ENCODE measurements at places on chromosomes 6 and 20. TPM values are rescaled to one million over a fixed set of nuclear protein-coding genes. Genes with fewer than 3 reads are reported as not detected.

- no peak for DNase-seq
These were observed 12.2 kb downstream of the BEND3 start for GRCh38 chr6:107103082-107103481.

DNA sequence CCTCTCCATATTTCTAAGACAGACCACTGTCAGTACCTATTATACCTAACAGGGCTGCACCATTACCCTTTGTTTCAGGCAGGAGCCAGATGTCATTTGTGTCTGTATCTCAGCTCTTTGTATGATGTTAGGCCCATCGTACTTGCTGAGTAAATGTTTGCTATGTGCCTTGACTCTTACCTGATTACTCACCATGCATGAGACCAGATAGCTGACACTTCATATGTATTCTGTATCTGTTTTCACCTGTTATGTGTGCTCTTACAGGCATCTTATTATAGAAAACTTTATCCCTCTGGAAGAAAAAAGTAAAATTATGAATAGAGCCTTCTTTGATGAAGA, 31.7 kb upstream of the ASXL1 start:
- DNase-seq, result no peak

DNA sequence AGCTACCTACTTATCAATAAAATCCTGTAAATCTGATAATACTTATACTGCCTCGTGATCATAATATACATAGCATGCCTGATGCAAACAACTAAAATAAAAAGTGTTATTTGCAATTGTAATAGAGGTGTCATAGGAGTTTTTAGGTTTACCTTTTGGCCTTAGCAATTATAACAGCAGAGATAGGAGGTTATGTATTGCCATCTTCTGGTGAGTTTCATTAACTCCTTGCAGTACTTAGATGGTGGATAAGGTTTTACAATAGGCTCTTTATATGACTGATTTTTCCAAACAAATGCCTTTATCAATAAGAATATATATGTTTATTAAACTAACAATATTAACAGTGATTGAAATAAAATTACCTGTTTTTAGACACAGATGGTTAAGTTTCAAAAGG, 27.8 kb upstream of the MYCT1 start:
- no peak for DNase-seq

GRCh38 chr6:18681832-18682503, 294.8 kb downstream of the RNF144B start:
- DNase-seq, result no peak

GRCh38 chr6:167755461-167755860, 71.2 kb upstream of the AFDN start:
- no peak for DNase-seq

DNA sequence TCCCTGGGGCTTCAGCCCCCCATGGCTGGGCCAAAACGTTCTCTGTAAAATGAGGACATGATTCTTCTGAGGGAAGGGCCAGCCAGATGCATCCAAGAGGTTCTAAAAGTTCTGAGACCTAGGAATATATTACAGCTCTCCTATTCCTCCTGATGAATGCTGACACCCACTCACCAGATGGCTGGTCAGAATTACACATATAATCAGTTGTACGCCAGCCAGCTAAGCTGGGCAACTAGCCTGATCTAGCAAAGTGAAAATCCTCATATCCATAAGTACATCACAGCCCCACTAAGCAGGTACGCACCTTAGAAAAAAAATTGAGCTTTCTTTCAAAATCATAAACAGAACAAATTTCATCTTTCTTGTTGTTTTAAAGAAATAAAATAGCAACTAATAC, 34.8 kb downstream of the C6orf118 start:
- DNase-seq, result no peak

DNA sequence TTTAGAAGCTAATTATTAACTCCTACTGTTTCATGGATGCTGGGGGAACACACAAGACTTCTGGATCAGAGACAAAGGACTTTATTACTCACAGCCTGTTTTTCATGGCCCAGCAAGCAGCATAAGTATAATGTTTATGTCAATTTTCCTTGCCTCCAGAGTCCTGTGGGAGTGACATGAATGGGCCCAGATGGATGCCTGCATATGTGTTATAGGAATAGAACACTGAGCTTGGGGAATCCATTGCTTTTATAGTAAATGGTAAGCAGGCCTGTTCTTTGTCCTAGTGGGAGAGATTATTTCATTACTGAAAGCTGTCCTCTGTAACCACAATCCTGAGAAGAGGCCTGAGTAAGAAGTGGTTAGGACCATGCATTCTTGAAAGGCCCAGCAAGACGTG, 25.6 kb downstream of the BLTP3A start:
- DNase-seq, result no peak

DNA sequence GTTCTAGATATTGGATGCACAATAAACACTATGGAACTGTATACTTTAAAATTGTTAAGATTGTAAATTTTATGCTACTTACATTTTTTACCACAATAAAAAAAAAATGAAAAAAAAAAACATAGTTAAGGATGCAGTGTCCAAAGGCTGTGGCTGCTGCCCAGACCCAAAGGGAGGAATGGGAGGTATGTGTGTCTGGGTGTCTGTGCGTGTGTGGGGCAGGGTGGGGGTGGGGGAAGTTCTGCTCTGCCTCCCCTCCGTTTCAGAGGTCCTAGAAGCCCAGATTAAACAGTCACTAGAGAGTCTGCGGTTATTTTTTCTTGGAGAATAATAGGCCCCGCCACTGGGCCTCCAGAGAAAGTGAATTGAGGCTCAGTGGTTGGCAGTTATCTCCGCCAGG, 136.4 kb upstream of the ARMC2 start:
- no peak for DNase-seq

- DNase-seq, result no peak
These were observed 968 bp downstream of the PHF3 start for GRCh38 chr6:63636518-63637021.

DNA sequence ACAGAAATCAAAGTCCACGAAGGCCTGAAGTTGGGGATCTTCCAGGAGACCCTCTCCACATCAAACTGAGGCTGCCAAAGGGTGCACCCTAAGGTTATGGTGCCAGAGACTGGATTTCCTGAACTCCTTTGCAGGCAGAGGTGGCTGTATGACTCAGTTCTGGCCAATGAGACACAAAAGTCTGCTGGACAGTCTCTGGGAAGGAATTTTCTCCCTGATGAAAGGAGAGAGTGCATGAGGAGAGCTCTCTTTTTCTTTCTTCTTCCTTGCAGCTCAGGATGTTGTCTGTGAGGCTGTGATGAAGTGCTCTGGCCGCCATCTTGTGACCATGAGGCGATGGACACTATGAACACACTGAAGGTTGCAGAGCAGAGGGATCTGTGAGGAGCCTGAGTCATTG, 85.2 kb downstream of the MDGA1 start:
- no peak for DNase-seq

DNA sequence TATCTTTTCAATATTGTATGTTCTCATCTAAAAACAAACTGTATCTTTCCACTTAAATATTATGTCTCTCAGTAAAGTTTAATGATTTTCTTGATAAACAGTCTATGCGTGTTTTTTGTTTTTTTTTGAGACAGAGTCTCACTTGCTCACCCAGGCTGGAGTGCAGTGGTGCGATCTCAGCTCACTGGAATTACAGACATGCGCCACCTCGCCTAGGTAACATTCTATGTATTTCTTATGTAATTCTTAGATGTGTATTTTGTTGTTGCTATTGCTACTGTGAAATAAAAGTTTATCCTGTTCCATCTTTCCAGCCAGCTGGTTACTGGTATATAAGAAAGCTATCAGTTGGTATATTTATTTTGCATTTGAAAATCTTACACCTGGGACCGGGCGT, 29.4 kb downstream of the ABHD12 start:
- no peak for DNase-seq

CCR6 gene
- not detected for total RNA-seq

LHFPL5 gene
- 2.6 TPM for total RNA-seq

SMIM8 gene
- 5.4 TPM for total RNA-seq

All from pancreas (tissue), 10 donors.